Fibroblast of skin of scalp (primary cell): ENCODE measurements at places on chromosomes 3 and 15.
A peak's percentile ranks its signal among the peaks of the same experiment; 100 is the strongest.

- DNase-seq, result no peak
Observed at GRCh38 chr3:18840535-18841137, 307.7 kb upstream of the KCNH8 start.

- peak; percentile 81 for DNase-seq
Observed at GRCh38 chr3:110789315-110789714, 282.3 kb upstream of the NECTIN3 start.

- peak; percentile 44 for DNase-seq
Observed at GRCh38 chr3:37537914-37538691, 323.6 kb upstream of the CTDSPL start.

DNA sequence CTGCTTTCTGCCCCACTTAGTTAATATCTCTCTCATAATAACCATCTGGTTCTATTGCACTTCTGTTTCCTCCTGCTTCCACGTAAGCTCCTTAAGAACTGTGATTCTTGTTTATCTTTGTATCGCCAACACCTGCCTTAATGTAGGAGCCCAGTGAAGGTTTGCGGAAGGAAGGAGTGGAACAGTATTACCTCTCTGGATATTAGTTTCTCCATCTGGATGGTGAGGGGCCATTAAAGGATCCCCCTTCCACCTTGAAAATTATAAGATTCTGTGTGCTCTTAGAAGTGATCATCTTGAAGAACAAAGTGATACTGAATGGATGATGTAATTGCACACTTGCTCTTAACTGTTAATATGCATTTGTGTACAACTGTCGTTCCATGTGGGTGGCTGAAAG lies 2.2 kb downstream of the CHRNA5 start:
- DNase-seq, result no peak

DNA sequence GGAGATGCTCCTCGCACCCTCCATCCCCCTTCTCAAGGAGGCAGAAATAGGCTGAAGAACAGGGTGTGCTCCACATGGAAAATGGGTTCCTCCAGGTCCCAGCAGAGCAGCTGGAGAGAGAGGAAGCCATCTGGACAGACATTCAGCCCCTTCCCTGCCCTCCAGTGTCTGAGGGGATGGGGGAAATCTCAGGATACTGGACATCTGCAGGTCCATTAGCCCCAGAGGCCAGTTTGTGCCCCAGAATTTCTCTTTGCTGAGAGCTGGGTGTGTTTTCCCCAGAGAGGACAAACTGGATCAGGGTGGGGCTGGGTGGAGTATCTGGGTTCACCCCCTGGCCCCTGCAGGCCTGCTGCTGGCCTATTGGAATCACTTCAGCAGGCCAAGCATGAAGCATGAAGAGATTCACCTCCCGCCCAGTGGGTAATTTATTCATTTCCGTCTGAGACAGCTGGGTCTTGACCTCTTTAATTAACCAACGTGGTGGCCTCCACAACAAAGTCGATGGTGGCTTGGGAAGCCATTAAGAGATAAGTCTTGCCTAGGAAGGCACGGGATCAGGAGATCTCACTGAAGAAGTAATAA lies 4.6 kb downstream of the FAM3D start:
- no peak for DNase-seq

GRCh38 chr3:10088256-10088655 lies 19.8 kb downstream of the FANCD2OS start:
- DNase-seq, result peak; percentile 2
